Activated naive CD4-positive, alpha-beta T cell (primary cell): ENCODE measurements at places on chromosomes 6 and 20.

DNA sequence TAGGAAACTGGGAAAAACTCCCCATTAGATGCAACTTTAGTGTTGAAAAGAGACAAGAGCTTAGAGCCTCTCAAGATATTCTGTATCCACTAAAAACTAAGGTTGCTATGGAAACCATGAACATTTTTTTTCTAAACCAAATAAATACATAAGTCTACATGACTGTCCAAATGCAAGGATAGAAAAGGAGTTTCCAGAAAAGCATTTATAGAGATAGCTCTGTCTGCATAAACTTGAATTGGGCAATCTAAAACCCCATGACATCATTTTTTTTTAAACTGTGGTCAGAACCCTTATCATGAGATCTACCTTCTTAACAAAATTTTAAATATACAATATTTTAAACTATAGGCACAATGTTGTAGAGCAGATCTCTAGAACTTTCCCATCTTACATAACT is 36.4 kb upstream of the FAM83B start:
- no peak for DNase-seq

DNA sequence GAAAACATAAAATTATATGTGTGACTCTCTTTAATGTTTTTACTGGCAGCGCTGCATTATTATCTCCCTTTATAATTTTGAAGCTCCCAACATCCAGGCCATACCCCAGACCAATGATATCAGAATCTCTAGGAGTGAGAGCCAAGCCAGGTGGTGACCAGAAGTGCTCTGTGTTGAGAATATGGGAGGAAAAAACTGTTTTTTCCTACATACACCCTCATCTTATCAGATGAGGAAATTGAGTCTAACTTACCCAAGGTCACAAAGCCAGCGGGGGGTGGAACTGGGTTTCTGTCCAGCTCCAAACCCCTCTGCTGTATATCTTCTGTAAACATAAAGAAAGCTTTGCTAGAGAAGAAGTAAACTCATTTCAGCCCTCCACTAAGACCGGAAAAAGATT is 42.5 kb downstream of the LY86 start:
- no peak for DNase-seq

- no peak for DNase-seq
Observed at GRCh38 chr20:53736122-53736756, 142.6 kb upstream of the ZNF217 start.

DNA sequence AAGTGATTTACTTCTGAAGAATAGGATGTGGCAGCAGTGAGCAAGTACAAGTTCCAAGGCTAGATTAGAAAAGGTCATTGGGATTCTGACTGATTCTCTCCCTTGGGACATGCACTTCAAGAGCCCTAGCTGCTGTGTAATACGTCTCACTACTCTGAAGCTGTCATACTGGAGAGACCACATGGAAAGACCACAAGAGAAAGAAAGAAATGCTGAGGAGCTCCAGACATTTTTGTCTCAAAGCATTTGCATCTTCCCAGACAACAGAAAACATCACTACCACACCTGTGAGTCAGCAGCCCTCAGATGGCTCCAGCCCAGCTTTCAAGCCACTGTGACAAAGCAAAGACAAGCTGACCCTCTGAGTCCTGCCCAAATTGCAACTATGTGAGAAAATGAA is 20.7 kb downstream of the TENT5A start:
- DNase-seq: no peak

- no peak for DNase-seq
Observed at GRCh38 chr6:111258615-111259088, 171.3 kb downstream of the SLC16A10 start.

DNA sequence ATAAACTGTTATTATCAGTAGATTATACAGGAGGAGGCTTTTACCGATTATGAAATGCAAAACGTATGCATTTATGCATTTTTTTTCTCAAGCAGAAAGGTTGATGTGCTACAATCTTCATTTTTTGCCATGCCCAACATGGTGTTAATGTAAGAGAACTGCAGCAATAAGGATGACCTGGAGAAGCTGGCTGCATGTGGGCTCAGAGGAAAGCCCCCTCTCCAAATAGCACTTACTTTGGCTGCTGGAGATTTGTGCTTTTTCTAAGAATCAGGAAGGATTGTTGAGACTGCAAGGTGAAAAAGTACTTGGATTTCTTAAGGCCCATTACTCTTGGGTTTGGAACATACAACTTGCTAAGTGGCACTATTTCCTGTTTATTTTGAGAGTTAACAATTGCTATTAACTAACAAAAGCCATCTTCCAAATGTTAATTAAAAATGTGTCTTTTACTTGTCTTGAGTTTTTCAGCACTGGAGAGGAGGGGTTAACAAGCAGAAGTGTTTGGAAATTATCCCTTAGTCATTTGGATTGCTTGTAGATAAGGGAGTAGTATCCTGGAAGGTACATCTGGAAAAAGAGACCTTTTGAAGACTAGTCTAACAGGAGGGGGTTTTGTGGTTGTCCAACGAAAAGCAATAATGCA is 5.6 kb downstream of the SOX4 start:
- DNase-seq: no peak

DNA sequence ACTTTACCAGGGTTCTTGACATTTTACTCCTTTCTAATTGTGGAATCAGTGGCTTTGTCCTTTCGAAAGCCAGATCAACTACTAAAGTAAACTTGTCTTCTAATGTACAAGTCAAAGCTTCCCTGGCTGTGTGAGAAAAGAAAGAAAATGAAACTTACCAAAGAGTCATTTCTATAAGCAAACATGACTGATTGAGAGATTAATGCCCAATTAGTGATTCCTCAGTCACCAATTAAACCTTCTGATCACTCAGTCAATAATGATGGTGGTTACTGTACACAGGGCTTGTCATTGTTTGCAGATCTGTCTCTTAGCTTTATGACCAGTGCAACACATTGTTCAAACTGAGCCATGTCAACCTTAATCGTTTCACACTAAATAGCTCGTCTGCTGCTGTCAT is 1168.4 kb upstream of the CITED2 start:
- DNase-seq: no peak

DNA sequence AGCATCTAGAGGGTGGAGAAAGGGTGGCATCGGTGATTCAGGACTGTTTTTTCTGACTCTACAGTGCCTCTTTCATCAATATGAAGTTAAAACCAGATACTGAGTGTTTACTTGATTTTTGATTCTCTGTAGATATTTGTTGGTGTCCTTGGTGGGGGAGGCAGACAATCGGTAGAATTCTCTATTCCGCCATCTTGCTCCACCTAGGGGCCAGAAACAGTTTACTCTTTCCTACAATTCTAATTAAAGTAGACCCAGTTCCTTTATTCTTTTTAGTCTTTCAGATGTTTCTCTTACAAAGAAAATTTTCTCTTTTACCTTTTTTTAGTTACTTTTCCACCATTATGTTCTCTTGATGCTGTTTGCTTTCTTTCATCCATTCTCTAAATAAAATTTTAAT is 162.1 kb upstream of the RAB32 start:
- DNase-seq: no peak

GRCh38 chr6:42446996-42447395 is 4.7 kb downstream of the TRERF1 start:
- DNase-seq: no peak

- DNase-seq: no peak
Observed at GRCh38 chr20:11395581-11395980, 522.1 kb upstream of the BTBD3 start.

- no peak for DNase-seq
Observed at GRCh38 chr6:137677709-137678108, 183.5 kb upstream of the OLIG3 start.

- no peak for DNase-seq
Observed at GRCh38 chr20:1757072-1757471, 99.5 kb upstream of the SIRPG start.

DNA sequence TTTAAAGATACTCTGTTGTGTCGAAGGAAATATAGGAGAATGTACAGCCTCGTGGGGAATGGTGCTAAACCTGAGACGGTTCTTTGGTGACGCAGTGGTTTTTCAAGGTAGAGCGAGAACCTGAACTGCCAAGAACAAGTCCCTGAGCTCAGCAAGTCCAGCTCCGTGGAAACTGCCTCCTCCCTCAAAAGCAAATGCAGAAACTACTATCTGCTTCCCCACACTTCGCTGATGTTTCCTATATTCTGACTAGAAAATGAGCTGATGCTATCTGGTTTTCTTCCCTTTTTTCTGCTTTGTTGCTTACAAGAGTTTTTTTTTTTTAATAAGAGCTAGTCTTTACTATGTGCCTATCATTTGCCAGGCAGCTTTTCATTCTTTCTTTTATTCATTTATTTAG is 85.3 kb upstream of the LY86 start:
- DNase-seq: no peak

- DNase-seq: no peak
Observed at GRCh38 chr6:154887051-154887450, 108.1 kb upstream of the TIAM2 start.

GRCh38 chr6:42341771-42342553 is 109.8 kb downstream of the TRERF1 start:
- DNase-seq: no peak

GRCh38 chr6:51976374-51976773 is 111.0 kb downstream of the PKHD1 start:
- no peak for DNase-seq

DNA sequence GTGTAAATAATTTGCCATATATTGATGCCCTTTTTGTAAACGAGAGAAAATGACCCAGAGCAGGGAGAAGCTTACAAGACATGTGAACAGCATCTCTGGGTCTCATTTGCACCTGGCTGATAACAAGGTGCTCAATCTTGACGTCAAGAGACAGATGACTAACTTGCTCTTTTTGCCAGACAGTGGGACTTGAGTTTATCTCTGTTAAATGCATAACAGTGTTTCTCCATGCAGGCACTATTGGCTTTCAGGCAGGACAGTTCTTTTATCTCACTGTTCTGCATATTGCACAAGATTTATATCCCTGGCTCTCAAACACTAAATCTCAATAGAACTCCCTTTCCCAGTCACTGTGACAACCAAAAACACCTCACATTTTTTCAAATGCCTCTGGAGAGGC is 56.4 kb downstream of the RFX6 start:
- no peak for DNase-seq

DNA sequence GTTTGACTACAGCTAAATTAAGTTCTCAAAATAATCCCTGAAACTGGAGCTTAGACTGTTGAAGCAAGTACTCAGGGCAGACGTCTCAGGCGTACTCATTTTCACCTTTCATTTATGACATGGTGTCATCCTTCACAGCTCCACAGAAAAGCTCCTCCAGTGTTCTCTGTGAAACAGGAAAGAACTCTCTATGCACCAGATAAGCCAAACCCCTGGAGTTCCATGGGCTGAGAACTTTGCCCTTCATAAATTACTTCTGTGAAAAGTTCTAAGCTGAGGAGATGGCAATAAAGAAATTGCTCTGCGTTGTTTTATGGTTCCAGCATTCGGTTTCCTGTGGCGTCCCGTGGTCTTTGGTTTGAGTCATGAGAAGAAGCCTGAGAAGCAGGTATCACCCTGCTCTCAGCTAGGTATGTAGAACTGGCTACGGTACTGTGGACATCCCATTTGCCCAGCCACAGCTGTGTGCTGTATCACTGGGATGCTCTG is 20.2 kb upstream of the RREB1 start:
- no peak for DNase-seq

DNA sequence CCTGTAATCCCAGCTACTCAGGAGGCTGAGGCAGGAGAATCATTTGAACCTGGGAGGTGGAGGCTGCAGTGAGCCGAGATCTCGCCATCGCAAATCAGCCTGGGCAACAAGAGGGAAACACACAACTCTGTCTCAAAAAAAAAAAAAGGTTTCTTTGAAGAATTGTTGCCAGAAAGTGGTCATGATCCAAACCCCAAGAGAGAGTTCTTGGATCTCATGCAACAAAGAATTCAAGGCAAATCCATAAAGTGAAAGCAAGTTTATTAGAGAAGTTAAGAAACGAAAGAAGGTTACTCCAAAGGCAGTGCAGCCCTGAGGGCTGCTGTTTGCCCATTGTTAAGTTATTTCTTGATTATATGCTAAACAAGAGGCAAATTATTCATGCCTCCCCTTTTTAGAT is 14.5 kb upstream of the KIFC1 start:
- DNase-seq: no peak

GRCh38 chr20:18323705-18324104 is 35.4 kb downstream of the ZNF133 start:
- DNase-seq: no peak

DNA sequence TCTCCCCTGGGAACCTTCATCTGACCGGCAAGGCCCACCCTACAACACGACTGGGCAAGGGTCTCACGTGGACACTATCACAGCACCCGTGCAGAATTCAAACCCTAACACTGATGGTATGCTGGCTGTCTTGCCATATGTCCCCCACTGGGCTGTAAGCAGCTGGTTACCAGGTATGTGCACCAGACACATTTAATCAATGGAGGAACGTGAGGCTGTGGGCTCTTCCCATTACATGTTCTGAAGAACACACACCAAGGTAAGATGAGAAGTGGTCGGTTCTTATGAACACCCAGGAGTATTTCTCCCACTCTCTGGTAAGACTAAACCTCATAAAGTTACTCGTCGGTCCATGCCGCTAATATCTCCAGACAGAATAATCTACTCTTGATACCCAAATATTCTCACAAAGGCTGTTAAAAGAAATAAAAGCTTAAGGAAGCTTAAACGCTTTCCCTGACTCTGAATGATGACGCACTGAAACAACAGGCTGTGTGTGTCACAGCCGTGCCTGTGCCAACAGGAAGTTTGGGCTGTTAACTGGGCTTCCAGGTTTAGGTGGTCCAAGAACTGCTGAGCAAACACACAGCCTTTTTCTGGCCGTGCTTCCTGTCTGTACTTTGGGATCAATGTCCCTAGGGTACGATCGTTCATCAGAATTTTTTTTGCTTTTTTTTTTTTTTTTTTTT is 75.3 kb downstream of the SLC23A2 start:
- no peak for DNase-seq

- DNase-seq: no peak
Observed at GRCh38 chr6:39836606-39837005, 44.4 kb downstream of the DAAM2 start.

DNA sequence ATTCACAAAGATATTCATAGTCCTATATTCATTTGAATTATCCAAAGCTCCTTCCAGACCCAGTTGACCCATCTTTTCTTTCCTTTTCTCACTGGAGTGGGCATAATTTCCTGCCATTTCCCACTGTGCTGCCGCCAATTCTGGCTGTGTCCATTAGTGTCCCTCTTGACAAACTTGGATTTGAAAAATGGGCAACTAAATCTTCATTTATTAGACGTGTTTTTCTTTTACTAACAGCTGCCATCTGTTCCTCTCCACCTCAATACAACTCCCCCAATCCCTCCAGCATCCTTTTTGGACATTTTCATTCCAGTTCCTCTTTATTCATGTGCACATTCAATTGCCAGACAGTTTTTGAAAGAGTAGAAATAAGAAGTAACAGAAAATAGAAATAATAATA is 90.5 kb downstream of the PCSK2 start:
- no peak for DNase-seq

DNA sequence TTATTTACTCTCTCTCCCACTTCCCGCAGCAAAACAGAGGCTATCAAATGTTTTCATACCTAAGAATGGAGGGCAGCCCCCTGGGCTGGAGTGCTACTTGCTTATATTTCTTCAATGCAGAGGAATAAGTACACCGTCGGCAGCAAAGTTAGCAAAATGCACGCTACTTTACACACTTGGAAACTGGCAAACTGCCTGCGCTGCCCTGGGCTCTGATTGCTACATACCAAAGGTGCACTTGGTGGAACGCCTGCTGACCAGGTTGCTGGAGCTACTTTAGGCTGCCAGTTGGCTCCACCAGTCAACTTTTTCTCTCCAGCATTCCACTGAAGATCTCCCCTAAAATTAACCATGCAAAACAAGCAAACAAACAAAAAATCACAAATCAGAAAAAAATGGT is 62.4 kb downstream of the PRSS35 start:
- no peak for DNase-seq
